ENCODE measurements at places on chromosomes 16 and 17.

DNA sequence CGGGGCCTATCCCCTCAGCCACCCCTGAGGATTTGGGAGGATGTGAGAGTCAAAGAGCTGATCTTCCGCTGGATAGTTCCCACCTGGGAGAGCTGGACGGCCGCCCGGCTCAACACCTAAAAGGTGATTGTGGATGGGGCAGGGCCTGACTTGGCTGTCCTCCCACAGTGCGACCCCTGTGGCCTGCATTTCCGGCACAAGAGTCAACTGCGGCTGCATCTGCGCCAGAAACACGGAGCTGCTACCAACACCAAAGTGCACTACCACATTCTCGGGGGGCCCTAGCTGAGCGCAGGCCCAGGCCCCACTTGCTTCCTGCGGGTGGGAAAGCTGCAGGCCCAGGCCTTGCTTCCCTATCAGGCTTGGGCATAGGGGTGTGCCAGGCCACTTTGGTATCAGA, 4.5 kb downstream of the BCL6B start:
- DNase-seq = no peak

- no peak for DNase-seq
Observed at GRCh38 chr16:79363484-79363883, 237.1 kb downstream of the MAF start.

DNA sequence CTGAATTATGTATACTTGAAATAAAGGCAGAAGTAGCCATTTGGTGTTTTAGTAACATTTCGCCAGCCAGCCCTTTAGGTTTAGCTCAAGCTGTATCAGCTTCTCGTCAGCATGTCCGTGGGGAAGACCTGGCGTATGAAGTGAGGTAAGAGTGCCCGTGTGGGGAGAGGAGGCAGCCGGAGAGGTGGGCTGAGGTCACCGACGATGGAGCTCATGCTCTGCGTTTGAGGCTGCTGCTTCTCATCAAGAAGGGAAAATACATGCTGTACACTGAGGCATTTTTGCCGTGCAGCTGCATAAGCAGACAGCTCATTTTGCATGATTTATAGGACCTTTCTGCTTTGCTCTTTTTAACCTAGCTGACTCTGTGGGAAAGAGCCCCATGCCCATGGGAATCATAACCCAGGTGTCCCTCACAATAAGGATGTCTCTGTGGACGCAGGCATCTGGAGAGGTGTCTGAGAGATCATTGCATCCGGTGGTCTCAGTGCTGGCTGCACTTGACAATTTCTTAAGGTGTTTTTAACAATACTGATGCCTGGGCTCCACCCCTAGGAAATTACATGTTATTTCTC, 179.1 kb downstream of the ABCC12 start:
- no peak for DNase-seq

GRCh38 chr17:39653662-39654331, 11.4 kb upstream of the TCAP start:
- peak; percentile 92 for DNase-seq

DNA sequence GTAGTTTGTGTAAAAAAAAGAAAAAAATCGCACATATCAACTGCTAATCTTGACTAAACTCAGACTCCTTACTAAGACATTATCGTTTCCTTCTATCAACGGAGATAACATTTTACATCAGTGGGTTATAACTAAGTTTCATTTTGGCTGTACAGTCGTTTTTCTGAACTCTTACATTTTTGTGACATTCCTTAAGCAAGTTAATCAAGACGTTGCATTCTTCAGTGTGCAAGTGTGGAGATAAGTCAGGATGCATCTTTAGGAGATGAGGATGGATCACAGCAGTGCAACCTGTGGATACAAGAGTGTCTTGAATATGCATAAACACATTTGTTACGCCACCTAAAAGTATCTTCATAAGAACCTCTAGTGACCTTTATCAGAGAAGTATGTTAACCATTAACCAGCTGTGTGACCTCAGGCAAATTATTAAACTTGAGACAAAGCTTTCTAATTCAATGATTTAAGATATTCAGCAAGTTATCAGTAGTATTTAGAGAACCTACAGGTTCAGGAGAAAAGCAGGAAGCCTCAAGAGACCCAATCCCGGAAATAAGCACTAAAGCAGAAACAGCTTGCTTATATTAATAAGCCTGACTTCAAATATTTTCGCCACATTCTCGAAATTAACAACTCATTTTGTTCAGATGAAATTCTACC, 9.4 kb downstream of the CMC2 start:
- no peak for DNase-seq

DNA sequence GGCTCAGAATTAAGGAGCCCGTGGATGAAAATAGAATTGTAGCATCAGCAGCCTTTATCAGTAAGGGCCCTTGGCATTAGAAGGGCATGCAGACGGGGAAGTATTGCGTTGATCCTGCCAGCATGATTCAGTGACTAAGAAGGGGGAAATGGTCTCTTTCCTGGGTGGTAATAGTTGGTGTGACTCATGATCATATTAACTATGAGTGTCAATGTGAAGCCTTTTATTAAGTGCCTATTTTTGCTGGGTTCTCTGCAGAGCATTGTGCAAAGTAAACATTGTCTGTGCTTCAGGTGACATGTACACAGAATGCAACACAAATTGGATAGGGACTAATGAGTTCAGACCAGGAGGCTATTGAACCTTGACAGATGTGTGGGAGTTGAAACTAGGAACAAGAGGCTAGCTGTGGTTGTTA, 24.5 kb downstream of the RCVRN start:
- no peak for DNase-seq

GRCh38 chr16:19481296-19481695, 40.6 kb downstream of the GDE1 start:
- no peak for DNase-seq

DNA sequence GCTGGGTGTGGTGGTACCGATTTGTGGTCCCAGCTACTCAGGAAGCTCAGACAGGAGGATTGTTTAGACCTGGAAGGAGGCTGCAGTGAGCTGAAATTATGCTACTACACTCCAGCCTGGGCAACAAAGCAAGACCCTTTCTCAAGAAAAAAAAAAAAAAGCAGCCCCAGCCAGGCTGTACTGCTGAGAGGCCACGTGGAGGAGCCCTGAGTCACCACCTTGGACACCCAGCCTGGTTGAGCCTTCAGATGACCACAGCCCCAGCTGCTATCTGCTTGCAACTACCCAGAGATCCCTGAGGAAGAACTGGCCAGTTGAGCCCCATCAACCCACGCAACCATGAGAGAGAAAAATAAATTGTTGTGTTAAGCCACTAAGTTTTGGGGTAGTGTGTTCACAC, 23.6 kb upstream of the GPRC5C start:
- DNase-seq = no peak

GRCh38 chr17:1391577-1391976, 8.4 kb downstream of the YWHAE start:
- no peak for DNase-seq

DNA sequence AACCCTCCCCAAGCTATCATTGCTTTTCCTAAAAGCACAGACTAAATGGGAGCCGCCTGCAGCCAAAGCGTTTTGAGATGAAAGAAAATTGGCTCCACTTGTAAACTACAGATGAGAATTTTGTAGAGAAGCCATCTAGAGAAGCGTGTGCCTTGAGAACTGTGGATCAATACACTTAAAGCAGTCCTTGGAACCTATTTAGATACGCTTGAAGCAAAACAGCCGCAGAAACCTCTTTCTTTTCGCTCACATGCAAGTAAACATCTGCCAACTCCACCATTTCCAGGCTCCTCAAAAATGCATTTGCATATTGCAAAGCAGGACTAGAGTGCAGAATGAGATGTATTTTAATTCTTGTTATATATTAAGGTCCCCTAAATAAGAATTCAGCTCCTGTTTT, 13.1 kb downstream of the KIAA0513 start:
- no peak for DNase-seq

DNA sequence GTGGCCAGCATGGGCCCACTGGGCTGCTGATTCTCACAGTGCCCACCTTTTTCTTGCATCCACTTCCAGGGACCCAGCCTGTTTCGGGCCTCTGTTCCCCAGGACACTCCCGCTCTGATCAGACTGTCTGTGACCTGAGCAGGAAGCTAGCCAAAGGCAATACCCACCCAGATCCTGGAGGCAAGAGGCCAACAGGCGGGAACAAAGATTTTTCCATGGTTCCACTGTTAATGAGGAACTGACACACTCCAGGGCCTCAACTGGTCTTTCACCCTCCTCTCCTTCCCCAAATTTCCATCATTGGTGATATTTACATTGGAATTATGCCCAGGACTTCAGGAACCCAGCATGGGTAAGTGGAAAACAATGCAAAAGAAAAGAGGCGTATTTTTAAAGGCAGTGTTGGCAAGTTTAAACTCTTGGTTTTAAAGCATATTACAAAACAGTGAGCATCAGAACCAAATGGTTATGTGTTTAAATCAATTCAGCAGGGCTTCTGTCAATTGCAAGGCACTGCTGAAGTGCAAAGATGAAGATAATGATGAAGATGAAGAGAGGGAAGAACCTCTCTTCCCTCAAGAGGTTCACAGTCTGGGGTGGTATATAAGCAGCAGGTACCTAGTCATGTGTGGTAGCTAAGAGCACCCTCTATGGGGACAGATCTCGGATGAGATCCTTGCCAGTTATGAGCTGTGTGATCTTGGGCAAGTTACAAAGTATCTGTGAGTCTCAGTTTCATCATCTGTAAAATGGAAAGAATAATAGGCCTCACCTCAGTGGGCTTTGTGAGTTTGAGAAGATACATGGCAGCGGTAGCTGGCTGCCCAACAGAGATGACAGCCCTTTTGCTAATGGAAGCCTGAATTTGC, 14.4 kb upstream of the ATP2A3 start:
- DNase-seq = no peak

GRCh38 chr17:37117373-37118142, 168.8 kb downstream of the AATF start:
- no peak for DNase-seq

GRCh38 chr16:69283851-69284250, 27.3 kb upstream of the VPS4A start:
- no peak for DNase-seq

DNA sequence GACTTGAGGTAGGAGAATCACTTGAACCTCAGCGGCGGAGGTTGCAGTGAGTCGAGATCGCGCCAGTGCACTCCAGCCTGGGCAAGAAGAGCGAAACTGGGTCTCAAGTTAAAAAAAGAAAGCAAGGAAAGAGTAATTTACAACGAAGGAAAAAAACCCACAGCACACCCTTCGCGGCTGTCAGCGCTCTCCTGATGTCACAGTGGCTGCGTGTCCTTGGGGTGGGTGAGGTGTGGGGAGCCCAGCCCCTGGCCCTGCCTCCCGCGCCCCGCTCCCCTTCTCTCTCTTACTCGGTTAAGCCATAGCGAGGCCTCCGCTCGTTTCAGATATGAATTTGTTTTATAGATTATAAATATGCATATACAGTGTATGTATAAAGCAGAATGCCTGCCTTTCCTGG, 740 bp upstream of the JPT2 start:
- no peak for DNase-seq

DNA sequence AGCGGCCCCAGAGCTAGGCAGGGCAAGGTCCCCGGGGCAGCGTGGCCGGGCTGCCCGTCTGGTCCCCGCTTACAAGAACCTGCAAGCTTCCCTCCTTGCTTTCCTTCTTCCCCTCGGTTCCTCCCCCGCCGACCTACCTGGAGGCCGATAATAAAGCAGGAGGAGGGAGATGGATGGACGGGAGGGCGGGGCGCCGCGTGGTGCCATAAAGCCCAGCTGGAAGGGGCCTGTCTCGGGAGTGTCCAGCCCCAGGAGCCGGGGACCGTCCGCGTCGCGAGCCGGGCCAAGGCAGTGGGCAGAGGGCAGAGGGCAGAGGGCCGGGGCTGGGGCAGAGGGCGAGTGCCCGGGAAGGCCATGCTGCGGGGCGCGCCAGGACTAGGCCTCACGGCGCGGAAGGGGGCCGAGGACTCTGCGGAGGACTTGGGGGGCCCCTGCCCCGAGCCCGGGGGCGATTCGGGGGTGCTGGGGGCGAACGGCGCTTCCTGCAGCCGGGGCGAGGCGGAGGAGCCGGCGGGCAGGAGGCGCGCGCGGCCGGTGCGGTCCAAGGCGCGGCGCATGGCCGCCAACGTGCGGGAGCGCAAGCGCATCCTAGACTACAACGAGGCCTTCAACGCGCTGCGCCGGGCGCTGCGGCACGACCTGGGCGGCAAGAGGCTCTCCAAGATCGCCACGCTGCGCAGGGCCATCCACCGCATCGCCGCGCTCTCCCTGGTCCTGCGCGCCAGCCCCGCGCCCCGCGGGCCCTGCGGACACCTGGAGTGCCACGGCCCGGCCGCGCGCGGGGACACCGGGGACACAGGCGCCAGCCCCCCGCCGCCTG, at the start of gene BHLHA9:
Gene BHLHA9, plus strand, starts transcription at position 235 of the 820 bp plus-strand sequence. Its CDS starts 120 bp downstream, at position 355.
- no peak for DNase-seq

DNA sequence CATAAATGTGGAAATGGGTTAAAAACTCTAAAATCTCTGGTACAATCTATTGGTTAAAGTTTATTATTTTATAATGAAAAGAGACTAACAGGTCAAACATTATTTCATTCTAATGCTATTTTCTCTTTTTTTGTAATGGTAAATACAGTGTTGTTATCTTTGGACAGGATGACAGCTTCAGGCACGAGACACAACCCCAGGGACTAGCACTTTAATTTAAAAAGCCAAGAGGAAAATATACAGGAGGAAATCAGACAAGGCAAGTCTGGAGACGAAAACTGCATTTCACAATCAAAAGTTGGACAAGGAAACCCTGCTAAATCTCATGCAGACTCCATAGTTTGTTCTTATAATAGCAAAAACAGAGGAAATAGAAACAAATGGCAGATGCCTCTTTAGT, 589.1 kb upstream of the CDH8 start:
- no peak for DNase-seq

DNA sequence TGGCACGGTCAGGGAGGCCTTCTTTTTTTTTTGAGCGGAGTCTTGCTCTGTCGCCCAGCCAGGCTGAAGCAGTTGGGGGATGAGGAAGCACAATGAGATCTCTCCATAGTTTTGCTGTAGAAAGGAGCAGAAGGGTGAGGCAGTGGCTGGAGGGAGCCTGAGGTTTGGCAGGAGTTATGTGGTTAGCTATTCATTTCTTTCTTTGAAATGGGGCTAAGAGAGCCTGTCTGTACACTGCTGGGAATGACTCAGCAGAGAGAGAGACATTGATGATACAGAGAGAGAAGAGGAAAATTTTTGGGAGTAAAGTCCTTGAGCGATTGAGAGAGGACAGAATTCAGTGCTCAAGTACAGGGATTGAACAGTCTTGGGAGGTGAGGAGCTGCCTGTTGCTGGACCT, 22.1 kb downstream of the NOS2 start:
- no peak for DNase-seq

GRCh38 chr16:78763821-78764440, 664.5 kb downstream of the WWOX start:
- no peak for DNase-seq

DNA sequence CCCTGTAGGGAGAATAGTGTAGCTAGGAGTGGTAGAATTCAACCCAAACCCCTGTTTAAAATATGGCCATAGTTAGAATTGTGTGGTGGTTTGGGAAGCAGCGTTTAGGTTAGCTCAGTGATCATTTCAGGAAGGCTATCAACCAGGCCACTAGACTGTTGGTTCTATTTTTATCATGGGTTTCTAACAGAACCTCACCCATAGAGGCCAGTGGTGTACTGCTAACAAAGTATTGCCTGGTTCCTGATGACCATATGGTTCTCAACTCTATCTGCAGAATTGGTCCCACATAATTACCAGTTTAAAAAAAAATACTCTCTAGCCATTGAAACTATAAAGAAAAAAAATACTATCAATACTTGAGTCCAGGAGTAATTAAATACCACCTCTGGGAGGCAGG, 70.5 kb upstream of the RASL10B start:
- no peak for DNase-seq

- DNase-seq = peak; percentile 92
Observed at GRCh38 chr16:10181196-10182162, 749 bp downstream of the GRIN2A start.

Data from iPS-NIHi11 (cell line).